ENCODE measurements at places on chromosomes 1 and 21. TPM values are rescaled to one million over a fixed set of nuclear protein-coding genes. Genes with fewer than 3 reads are reported as not detected.
A peak's percentile ranks its signal among the peaks of the same experiment; 100 is the strongest.

MAP3K6 gene
- total RNA-seq: 43.0 TPM

RHOU gene
- total RNA-seq: 2.3 TPM

SIM2 gene
- total RNA-seq: 1.5 TPM

PLCH2 gene
- 11.7 TPM for total RNA-seq

ANKRD65 gene
- total RNA-seq: 0.24 TPM

MCOLN2 gene
- not detected for total RNA-seq

OR14K1 gene
- total RNA-seq: not detected

OR10Z1 gene
- not detected for total RNA-seq

- DNase-seq: no peak
Observed at GRCh38 chr1:31418626-31419323, 5.8 kb downstream of the SERINC2 start.

DNA sequence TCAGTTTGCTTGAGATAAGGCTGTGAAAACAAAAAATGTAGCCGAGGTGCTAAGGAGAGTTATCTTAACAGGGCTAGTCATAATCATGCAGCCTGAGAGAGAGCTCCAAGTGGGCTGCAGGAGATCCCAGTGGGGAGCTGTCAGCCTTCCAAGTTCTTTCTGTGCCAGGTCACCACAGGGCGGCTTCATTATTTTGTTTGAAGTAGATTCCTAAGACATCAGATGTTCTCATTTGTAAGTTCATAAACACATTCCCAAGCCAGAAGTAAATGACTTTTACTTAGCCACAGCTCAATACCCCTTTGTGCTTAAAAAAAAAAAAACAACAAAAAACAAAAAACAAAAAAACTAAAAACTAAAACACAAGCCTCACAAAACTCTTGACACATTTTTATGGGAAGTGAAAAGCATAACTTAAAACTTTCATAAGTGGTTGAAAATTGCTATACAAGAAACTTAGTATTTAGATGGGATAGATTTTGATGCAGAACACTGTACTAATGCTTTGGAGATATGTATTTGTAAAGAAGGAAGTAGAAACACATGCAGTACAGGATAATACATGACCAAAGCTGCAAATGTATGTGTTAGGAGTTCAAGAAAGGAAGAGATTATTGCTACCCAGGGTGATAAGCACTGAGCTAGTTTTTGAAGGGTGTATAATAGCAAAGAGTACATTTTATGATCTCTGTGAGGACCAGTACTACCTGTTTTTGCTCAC, 8.6 kb downstream of the CDC14A start:
- DNase-seq: no peak

DNA sequence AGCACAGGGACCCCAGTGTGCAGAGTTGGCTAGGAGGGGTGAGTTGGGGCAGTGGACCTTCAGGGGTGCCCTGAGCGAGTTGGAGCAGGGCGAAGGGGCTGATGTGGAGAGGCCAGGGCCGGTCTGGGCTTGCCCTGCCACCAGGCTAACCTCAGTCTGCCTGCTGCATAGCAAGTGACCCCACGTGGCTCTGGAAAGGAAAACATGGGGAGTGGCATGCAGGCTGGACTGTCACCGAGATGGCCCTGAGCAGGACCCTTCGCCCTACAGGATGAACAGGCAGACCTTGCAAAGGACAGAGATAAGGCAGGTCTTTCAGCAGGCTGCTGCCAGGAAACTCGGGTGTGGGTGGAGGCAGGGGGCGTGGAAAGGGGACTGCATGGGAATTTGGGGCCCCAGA, 51.5 kb downstream of the FOXO6 start:
- DNase-seq: no peak

DNA sequence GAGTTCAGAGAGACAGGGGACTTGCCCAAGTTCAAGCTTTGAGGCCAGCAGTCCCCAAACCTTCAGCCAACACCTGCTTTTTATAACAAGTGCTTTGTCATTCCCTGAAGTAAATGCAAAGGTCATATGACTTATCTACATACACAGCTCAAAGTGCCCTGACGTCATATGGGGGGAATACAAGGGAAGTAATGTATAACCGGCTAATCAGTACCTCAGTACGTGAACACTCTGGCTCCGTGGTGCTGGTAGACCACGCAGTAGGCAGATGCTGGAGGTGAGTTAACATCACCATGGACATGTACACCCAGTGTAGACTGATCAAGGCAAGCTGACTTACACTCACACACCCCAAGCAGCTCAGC, 60.0 kb downstream of the BACE2 start:
- no peak for DNase-seq

DNA sequence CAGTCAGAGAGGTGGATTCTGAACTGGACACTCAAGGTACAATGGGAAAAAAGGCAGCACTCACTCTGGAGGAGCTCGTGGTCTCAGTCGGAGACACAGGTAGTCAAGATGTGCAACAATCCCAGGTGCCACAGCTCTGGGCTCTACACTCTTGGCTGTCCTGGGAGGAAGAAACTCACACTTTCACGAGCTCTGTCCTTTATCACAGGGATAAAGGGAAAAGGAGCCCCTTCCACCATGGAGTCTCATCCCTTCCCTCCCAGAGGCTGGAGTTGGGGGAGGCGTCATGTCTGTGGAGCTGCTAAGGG, 20.3 kb downstream of the CDK18 start:
- no peak for DNase-seq

GRCh38 chr1:152458384-152459185, 44.5 kb upstream of the CRNN start:
- no peak for DNase-seq

DNA sequence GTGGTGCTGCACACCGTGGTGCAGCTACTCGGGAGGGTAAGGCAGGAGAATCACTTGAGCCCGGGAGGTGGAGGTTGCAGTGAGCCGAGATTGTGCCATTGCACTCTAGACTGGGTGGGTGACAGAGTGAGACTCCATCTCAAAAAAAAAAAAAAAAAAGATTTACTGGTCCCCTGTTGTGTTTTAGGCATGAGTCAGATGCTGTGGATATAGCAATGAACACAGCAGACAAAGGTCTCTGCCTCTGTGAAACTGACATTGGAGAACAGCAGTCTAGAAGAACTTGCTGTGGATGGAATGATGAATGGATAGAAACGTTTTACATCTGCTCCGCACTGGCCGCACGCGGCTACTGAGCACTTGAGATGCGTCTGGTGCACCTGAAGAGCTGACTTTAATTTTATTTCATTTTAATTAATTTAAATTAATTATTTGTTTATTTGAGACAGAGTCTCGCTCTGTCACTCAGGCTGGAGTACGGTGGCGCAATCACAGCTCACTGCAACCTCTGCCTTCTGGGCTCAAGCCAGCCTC, 24.5 kb upstream of the EPHA2 start:
- no peak for DNase-seq

GRCh38 chr21:18522181-18522972, 118.8 kb upstream of the TMPRSS15 start:
- no peak for DNase-seq

GRCh38 chr1:235952950-235953615, 86.4 kb upstream of the LYST start:
- no peak for DNase-seq

DNA sequence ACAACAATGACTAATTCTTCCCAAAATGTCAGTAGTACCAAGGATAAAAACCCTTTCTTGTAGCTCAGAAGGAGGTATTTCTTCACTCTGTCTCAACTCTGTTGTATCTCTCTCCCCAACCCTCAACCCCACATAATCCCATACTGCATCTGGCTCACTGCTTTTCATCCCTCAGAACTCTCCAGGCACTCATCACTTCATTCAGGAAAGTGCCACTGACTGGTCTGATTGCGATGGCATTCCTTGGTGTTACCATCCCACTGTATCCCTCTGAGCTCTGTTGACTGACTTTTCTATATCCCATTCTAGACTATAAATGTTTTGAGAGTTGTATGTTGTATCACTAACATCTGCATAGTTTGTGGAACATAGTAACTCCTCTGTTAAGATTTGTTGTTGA, 483.5 kb upstream of the ADGRL2 start:
- DNase-seq: no peak

- DNase-seq: no peak
Observed at GRCh38 chr1:34100332-34100731, 64.7 kb downstream of the CSMD2 start.

- no peak for DNase-seq
Observed at GRCh38 chr1:178725466-178726086, 532 bp downstream of the RALGPS2 start.

- DNase-seq: peak; percentile 82
Observed at GRCh38 chr21:44432841-44433790, 22.2 kb upstream of the LRRC3 start.

DNA sequence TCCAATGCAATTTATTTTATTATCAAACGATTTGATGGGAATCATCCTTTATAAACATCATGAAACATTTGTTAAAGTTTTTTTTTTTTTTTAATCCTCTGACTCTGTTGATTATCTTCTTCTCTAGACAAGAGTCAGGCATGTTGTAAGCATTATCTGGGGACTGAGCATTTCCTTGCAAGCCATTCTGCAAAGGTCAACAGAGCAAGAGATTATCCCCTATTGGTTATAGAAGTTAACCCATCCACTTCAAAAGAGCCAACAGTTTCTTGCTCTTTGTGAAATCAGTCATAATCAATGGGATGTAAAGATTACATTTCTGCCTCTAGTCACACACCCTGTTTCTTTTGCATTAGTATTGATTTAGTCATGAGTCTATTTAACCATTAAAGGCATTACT, 368.8 kb upstream of the ADGRL4 start:
- no peak for DNase-seq

DNA sequence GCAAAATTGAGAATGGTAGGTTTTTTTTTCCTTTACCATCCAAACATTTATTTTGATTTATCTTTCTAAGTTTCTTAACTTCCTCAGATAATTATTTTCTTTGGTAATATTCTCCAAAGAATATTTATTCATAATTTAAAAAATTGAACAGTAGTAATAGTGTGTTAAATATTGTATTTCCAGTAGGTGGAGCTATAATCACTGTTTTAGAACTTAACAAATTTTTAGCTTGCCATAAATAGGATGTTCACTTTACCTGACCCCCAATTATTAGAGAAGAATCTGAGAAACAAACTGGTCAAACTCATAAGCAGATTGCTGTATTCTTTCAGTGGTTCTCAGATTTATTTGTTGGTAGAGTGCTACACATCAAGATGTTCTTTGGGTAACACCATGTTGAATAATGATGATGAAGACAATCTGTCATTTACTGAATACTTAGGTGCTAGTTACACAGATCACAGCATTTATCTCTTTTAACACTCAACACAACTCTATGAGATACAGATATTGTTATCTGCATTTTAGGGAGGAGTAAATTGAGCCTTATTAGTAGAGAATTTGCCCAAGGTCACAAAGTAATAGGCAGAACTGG, 82.4 kb upstream of the GPR88 start:
- no peak for DNase-seq

DNA sequence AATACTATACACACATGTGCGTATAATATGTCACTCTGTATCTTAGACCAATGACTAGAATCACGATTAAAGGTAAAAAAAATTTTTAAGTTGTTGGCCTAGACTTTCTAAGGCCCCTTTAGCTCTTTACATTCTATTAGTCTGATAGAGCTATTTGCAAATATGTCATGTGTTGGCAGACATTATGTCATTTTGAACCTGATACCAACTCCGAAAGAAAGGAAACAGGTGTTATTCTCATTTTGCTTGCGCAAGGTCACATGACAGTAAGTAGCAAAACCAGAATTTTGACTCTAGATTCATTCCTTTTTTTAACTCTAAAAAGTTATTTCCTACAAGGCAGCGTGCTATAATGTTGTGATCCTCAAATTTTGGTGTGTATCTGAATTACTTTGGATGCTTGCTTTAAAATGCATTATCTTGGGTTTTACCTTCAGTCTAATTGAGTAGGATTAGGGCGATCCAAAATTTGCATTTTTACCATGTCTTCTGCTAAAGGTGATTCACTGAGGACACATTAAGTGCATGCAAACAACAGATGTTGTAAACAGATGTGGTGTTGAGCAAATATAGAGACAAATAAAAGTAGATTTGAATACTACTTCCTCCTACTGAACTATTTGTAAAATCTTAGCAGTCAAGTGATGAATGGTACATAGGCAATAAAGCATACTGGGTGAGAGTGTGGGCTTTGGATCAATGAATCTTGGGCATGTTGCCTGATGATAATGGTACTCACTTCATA, 63.5 kb upstream of the KIAA1614 start:
- DNase-seq: no peak

- DNase-seq: no peak
Observed at GRCh38 chr1:17356387-17357026, 15.5 kb upstream of the PADI6 start.

DNA sequence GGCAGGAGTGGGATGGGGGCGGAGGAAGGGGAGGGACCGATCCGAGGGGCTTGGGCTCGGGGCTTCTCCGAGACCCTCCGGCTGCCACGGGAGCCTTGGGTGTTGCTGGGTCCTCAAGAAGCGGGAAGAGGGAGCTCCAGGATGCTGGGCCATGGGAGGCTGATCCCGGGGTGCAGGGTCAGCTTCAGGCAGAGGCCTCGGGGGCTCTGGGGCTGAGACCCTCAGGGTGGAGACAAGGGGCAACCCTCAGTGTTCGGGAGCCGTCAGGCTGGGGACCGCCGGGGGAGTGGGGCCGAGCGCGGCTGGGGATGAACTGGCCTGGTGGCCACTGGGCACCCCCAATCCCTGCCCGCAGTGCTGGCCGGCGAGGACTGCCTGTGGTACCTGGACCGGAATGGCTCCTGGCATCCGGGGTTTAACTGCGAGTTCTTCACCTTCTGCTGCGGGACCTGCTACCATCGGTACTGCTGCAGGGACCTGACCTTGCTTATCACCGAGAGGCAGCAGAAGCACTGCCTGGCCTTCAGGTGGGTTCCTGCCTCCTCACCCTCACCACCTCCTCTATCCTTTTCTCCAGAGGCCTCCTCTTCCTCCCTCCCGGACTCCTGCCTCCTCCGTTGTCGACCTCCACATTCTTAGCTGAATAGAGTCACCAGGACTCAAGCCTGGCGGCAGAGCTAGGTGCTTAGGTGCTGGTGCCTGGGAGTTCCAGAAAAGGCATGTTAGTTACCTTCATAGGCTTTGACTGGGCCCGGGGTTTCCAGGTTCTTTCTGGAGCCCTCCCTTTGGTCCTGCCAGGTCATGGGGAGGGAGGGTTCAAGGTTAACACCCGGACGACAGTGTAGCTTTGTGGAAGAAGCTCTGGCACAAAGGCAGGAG, 631 bp downstream of the SHISA4 start:
- DNase-seq: no peak

- DNase-seq: peak; percentile 62
Observed at GRCh38 chr1:229204921-229205777, 65.8 kb upstream of the RAB4A start.

DNA sequence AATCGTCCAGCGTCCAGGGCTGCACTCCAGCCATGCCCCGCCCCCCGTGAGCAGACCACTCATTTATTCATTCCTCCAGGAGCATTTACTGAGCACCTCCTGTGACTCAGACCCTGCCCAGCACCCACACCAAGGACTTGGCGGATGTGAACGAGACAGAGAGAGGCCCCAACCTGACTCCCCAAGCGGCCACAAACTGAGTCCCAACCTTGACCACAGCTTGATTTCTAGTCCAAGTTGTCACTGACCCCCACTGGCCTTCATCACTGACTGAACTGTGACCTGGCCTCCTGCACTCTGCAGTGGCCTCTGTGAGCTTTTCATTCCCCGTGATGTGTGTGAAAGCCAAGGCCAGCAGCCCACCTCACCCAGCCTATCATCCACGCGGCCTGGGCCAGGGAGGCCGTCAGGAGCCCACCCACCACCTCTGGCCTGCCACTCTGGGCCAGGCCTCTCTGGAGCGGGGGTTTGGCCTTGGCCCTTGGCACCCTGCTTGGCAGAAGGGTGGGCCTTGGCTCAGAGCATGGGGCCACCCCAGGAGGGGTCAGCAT, 19.3 kb upstream of the RUNX3 start:
- DNase-seq: no peak

All from osteocyte (in vitro differentiated cells).